Sciatic nerve (tissue), 2 donors: ENCODE measurements at places on chromosomes 2 and 18.

DNA sequence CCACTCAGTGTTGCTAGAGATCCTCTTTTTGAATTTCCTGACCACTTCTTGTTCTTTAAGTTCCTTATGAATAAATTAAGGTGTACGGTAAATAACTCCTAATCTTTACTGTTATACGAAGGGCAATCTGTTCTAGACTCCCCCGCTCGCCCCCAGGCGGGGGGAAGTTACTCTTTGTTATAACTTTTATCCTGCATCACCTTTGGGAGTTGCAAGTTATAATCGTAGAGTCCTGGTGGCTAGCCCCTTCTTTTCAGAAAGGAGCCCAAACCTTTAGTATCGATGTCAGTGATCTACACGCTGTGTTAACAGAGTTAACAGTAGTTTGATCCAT, 652 bp downstream of the GCA start:
- no peak for DNase-seq

DNA sequence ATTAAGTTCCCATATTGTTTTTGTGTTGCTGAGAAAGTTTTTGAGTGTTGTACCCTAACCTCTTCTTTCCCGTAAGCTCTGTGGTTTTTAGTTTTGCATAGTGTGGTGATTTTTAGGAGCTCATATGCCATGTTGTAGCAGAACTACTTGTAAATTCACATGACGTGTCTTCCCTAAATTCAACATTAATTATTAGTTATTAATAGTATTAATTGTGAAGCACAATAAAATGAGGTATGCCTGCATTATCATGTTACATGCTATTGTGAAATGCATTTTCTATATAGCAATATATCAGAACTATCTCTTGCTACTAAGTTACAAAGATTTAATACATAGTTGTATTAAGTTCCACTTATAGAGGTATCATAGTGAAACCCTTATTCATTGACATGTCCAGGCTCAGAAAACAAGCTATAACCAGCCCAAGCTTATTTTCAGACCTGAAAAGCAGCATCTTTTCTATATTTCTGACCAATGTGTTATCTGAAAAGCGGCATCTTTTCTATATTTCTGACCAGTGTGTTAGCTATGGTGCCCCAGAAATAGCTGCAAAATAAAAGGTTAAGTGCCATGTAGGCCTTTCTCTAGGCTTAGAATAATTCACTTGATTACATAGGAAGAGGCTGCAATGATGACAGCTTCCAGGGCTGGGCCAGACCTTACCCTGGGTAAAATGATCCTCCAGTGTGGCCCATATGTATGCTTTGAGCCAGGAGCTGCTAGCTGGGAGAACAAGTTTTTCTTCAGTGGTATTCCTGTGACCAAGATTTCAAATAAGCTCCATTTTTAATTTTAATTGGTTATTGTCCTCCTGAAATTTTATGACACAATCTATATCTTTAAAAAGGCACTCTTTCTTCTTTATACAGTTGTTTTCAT, 21.6 kb downstream of the EPAS1 start:
- DNase-seq, result no peak

DNA sequence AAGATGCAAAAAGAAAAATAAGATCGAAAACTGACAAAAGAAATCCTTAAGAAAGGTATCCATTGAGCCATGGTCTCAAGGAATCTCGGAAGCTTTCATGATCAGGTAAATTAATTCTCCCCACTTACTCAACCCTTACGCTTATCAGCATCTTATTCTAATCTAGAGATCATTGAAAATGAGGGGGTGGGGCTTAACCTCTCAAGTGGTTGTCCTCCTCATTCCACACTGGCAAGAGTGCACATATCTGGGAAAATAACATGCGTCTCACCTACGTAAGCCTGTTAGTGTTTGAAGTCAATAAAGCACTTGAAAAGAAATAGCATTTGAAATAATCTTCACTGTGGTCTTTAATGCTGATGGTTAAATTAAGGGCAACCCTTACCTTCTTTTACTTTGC, 82.5 kb upstream of the NEUROD1 start:
- no peak for DNase-seq

GRCh38 chr2:171785450-171785849, 98.2 kb downstream of the DYNC1I2 start:
- no peak for DNase-seq

GRCh38 chr2:226154610-226155009, 645.0 kb downstream of the IRS1 start:
- no peak for DNase-seq

DNA sequence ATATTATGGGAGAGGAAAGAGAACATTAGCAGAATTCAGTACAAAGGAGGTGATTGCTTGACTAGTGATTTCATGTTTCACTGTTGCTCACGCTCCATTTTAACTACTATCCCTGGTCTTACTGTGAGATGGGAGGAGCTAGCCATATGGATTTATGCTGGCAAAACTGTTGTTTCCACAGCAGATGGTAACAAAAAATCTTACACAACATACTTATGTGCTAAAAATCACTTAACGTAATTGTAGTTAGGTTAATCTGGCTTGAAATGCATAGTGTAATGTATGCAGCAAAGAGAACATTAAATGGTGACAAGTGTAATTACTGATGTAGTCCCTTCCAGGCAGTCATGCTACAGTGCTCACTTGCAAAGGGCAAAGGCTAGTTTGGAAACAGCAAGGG, 155.6 kb upstream of the LYPD1 start:
- no peak for DNase-seq

DNA sequence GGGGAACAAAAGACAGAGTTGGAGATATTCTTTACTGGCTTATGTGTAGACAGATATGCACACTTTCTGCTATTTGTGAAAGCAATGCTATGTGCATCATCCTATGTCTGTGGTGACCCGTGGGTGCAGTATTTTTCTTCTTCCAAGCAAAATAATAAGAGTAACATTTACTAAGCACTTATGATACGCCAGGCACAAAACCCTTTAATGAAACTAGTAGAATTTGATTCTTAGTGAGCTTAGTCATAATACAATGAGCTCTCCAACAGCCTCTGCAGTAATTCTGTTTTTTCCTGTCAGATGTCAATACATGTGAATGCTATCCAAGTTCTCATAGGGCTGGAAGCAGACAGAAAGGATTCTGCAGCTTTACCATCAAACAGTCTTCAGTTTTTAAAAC, 130.6 kb downstream of the RAD51AP2 start:
- no peak for DNase-seq
